KBM-7 (cell line): ENCODE measurements at places on chromosomes 16 and 17.

- DNase-seq = no peak
These were observed 26.9 kb downstream of the RND2 start for GRCh38 chr17:43051969-43052368.

- DNase-seq = no peak
These were observed 2.5 kb downstream of the ITGAE start for GRCh38 chr17:3798273-3799180.

DNA sequence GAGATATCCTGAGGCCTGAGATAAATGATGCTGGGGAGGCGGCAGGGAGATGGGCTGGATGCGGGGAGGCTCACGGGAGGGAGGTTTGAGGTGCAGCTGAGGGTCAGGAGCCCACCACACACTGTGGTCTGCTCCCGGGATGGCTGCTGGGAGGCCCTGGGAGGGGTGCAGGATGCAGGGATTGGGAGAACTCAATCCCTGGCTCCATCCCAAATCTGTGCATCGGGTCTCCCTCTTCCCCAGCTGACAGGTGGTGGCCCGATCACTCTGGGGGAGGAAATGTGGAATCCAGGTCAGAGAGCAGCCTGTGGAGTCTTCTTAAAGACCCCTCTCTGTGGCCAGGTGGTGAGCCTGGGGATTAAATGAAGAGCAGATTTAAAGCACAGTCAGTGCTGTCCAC, 12.0 kb downstream of the PHB1 start:
- no peak for DNase-seq

GRCh38 chr17:81476635-81477034, 36.0 kb downstream of the ACTG1 start:
- DNase-seq = no peak

DNA sequence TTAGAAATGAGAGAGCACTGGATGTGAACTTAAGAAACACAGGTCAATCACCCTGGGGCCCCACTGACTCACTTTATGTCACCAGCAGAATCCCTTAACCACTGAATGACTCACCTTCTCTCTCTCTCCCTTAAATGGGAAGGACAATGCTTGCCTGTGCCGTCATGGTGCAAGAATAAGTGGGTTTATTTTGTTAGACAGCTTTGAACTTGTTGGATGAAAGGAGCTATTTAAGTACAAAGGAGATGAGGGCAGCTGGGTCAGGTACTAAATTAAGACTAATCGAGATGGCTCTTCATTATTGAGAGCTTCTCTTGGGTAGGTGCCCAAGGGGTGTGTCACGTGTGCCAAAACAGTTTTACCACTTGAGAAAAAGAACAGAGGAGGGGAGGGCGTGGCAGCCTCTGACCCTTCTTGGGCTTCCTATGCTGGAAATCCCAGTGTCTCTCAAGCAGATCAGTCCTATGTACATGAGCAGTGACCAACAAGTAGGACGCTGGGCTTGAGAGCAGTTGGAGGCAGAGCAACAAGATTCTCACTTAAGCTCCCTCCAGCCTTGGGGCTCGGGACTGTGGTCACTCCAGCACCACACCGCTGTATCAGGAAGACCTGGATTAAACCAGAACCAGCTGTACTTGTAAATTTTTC, 6.7 kb upstream of the KRT31 start:
- no peak for DNase-seq

- DNase-seq = no peak
These were observed 60.5 kb upstream of the ERN1 start for GRCh38 chr17:64190472-64190871.

- no peak for DNase-seq
These were observed 41.4 kb upstream of the TEKT1 start for GRCh38 chr17:6872936-6873335.

- no peak for DNase-seq
These were observed 28.5 kb downstream of the CYTH1 start for GRCh38 chr17:78753316-78754250.

GRCh38 chr17:56593086-56593645, 333 bp upstream of the NOG start:
- no peak for DNase-seq
